Renal pelvis (tissue), 12 donors: ENCODE measurements at places on chromosomes 16 and 17.
A peak's percentile ranks its signal among the peaks of the same experiment; 100 is the strongest.

GRCh38 chr17:76811834-76812233, 56.4 kb upstream of the MGAT5B start:
- no peak for DNase-seq

GRCh38 chr16:6835941-6836340, 496.7 kb upstream of the RBFOX1 start:
- no peak for DNase-seq

DNA sequence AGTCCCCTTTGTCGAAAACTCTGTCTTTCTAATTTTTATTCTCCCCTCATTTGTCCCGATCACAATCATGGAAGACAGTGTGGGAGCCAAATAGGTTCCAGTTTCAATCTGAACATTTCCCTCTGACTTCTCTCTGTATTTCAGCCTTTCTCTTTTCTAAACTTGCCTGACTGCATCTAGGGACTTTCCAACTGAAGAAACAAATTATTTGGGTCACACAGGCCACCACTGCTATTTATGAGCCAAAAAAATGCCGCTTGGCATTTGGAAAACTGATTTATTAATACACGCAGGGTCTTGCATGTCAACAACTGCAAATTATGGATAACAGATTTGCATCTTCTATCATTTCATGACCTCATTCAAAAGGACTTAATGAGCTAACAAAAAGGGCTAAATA, 55.2 kb upstream of the ELAC2 start:
- DNase-seq = no peak

GRCh38 chr17:81094509-81095382, 59.8 kb downstream of the BAIAP2 start:
- peak; percentile 89 for DNase-seq

- DNase-seq = no peak
Measured at GRCh38 chr17:64358261-64358788, 32.3 kb downstream of the PECAM1 start.

DNA sequence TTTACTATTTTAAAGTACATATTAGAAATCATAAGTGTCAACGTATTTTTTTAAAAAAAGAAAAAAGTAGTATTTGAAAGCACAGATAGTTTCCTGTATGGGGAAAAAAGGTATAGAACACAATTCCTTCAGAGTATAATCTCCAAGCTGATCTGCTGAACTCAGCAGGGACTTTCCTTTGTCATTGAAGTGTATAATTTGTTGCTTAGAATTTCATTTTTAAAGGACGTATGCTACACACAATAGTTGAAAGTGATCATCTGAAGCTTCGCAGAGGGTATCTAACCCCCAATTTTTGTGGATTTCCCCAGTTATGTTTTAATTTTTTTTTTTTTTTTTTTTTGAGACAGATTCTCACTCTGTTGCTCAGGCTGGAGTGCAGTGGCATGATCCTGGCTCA, 20.2 kb upstream of the MAPT start:
- DNase-seq = no peak

- no peak for DNase-seq
Measured at GRCh38 chr16:58211846-58212245, 13.9 kb upstream of the CSNK2A2 start.

- no peak for DNase-seq
Measured at GRCh38 chr17:62891659-62892058, 74.4 kb upstream of the TANC2 start.

- no peak for DNase-seq
Measured at GRCh38 chr16:64311241-64311640, 810.6 kb downstream of the CDH11 start.

GRCh38 chr16:86101137-86101896, 202.4 kb downstream of the IRF8 start:
- DNase-seq = no peak
